ENCODE measurements at places on chromosomes 6 and 20.

DNA sequence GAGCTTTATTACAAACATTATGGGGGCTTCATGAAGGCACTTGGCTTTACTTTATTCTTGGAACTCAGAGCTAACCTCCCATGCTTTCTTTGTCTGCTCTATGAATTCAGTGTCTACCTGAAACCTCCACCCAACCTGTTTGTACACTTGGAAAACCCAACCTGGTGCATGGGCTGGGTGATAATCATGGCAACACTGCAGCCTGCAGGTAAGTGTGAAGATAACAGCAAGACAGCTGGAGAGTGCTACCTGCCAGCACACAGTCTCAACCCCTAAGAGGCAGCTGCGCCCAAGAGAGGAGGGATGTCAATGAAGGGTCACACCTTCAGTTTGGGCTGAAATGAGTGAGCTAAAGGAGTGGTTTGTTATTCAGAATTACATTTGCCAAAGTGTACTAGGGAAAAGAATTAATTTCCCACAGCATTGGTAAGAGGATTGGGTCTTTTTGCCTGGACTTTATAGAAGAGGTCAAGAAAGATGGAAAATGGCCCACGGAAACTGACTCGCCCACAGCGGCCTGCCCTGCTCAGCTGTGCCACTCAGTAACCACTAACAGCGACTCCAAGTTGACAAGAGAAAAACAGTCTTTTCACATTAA is 24.4 kb downstream of the FOXQ1 start:
- no peak for DNase-seq

DNA sequence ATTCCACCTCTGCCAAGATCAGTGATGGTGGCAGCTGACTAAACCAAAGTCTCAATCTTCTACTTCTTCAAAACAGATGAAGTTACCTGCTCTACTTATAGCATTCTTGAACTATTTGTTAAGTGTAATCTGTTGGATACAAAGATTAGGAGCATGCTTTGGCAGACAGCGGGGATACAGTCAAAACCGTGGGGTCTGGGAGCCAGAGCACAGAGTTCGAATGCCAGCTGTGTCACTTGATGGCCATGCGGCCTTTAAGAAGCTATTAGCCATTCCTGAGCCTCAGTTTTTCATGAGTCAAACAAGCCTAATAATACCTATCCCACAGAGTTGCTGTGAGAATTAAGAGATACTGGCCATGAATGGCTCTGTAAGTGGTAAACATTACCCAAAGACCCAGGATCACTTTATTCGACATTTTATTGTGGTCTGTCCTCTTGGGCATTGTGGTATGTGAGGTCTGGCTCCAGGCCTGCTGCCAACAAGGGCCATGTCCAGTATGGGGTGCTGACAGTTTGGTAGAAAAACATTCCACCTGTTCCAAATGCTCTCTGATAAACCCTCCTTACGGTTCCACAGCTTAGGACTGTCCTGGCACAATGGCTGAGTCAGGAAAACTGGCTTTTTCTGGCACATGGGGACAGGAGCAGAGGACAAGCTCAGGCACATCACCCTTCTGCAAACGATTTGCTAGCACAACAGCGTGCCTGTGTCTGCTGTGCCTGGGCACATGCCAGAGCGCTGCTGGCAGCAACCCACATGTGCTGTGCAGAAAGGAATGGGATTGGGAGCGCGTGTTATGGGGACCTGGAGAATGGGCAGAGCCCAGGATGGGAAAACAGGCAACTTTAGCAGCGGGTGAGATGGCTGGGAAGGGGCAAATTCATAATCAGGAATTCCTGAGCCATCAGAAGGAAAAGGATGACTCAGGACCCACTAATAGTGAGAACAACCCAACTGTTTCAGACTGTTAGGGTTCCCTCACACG is 15.7 kb upstream of the FAM83C start:
- no peak for DNase-seq

DNA sequence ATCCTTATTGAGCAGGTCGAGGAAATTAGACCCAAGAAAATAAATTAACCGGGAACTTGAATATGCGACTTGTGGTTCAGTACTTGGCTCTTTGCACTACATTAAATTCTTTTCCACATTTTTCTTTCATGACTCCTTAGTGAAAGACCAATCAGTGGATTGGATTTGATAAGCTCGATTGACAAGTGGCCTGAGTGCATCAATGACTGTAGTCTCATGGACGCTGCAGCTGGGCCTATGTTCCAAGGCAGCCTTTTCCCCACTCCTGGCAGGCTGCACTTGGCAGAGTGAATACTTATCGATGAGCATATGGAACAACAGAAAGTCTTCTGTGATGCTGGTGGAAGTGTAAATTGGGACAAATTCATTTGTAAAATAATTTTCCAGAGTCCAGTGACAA is 210.8 kb upstream of the EXOC2 start:
- DNase-seq: no peak

DNA sequence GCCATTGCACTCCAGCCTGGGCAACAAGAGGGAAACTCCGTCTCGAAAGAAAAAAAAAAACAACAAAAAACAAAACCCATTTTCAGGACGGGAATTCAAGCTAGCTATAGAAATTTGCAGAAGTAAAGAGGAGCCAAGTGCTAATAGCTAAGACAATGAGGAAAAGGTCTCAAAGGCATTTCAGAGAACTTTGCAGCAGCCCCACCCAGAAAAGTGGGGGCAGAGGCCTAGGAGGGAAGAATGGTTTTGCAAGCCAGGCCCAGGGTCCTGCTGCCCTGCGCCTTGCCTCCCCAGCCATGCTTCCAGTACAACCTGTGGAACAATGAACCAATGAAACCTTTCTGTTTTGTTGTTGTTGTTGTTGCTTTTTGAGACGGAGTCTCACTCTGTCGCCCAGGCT is 38.3 kb upstream of the SAMHD1 start:
- DNase-seq: no peak

DNA sequence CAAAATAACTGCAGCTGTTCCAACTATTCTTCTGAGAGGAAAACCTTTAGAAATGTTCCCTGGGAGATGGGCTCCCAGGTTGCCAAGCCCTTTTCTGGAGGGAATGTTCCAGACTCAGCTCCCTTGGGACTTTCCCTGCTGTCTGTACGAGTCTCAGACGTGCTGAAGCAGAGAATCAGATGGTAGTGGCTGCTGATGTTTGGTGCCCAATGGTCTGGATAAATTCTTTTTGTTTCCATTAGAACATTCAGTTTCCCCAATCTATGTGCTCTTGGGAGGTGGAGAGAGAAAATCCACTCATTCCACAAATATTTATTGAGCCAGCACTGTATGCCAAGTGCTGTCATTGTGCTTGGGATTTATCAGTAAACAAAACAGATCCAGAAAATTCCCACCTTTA is 40.0 kb downstream of the SNHG17 start:
- no peak for DNase-seq

GRCh38 chr20:45515147-45515913 is at the start of gene SPINT3:
SPINT3 (minus strand) TSS chr20:45515622; CDS start chr20:45515608, 14 bp downstream.
- DNase-seq: no peak

DNA sequence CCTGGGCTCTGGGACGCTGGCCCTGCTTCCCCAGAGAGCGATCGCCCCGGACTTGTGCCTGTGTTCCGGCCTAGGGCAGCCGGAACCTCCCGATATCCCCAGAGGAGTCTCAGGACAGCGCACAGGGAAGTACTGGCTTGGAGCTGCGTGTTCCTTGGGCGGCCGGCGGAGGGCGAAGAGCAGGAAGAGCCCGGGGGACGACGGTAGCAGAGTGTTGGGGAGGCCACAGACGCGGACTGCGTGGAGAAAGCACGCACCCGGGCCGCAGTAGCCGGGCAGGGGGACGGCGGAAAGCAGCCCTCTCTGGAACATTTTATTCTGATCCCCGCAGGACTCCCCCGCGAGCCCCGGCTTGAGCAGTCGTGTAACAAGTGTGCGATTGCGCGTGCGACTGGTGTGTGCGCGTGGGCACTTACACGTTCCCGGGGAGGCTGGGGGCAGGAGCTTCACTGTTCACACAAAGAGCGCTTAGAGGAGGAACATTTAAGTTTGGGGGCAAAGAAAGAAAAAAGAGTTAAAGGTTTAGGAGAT is 36.1 kb downstream of the NCR2 start:
- DNase-seq: no peak

- DNase-seq: no peak
Measured at GRCh38 chr6:25346064-25346463, 66.9 kb downstream of the CARMIL1 start.

DNA sequence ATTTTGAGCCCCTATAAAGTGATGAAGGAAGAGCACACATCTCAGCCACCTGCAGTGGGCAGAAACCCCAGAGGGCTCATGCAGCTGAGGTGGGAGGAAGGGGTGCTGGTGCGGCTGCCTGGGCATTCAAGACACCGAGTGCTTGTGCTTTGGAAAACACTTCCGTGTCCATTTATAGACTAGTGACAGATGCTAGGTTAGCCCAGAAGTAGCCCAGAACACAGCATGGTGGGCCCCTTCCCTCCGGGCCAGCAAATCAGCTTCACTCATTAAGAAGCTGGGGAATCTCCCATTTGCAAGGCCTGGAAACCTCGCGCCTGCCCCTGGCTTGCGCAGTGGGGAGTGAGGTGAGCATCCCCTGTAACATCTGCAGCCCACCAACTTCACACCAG is 12.9 kb downstream of the BEND3 start:
- no peak for DNase-seq

- no peak for DNase-seq
Measured at GRCh38 chr6:37309046-37309445, 44.7 kb upstream of the RNF8 start.

DNA sequence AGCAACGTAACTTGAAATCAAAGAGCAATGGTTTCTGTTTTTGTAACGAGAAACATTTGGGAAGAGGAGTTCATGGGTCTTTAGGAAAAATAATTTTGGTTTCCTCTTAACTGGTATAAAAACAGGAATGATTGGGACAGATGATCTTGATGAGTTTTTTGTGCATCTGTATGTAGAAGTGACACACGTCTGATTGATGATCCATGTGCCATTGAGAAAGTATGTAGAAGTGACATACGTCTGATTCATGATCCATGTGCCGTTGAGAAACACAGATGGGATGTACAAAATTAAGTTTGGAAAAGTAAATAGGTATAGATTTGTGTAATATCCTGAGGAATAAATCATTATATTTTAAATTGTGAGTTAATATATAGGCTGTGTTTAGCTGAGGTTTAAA is 2.1 kb downstream of the KIAA1586 start:
- DNase-seq: no peak

GRCh38 chr6:100209323-100210136 is 215.5 kb upstream of the MCHR2 start:
- DNase-seq: no peak

All from stimulated activated CD4-positive, alpha-beta T cell treated with anti-CD3 and anti-CD28 coated beads, Interleukin-12 subunit alpha, Interleukin-12 subunit beta, amount 100 ng/mL, for 48 hours (primary cell).